ENCODE measurements at places on chromosomes 2 and 18. TPM values are rescaled to one million over a fixed set of nuclear protein-coding genes. Genes with fewer than 3 reads are reported as not detected.

DNA sequence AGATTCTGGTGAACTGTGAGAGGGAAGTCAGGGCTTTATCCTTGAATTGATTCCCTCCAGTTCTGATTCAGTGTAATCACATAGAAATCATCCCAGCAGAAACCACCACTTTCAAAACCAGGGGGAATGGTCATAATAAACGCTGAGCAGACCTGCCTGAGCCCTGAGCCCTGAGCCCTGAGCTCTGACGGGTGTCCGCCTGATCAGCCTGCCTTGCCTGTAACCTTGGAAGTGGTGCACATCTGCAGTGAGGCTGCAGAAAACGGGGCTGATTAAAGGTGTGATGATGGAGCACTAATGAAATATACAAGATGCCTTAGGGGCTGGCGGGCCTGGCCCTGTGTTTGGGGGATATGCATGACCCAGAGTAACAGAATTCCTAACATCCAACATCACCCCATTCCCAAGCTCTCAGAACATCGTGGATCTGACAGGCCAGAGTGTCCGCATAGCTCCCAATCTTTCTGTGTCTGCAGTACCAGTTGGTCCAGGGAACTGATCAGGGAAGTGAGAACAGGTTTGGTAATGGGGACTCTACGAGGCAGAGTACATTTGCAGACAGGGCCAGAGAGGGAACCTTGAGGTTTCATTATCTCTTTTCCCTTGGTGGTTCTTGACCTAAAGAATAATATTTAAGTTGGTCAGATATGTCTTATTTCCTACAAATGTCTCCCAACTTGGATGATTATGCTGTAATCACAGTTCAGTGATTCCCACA is 37.8 kb downstream of the KCTD18 start:
- no peak for DNase-seq

- no peak for DNase-seq
Observed at GRCh38 chr2:1873343-1873742, 129.0 kb upstream of the PXDN start.

The FAM168B gene
- 77.3 TPM for total RNA-seq

The TOGARAM2 gene
- total RNA-seq: not detected

The FNDC4 gene
- 0.21 TPM for total RNA-seq
